AG08396 (cell line): ENCODE measurements at places on chromosomes 12 and 14.

DNA sequence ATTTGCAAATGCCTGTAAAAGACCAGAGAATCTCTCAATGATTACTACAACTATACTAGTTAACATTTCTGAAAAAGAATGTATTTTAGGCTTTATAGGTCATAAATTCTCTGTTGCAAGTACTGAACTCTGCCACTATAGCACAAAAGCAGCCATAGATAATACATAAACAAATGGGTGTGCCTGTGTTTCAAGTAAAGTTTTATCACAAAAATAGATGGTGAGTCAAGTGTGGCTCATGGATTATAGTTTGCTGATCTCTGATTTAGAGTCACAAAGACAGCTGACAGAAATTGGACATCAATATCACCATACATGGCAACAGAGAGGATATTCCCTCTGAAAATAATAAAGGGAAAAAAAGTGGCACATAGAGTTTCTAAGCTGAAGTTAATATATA lies 68.1 kb downstream of the FSCB start:
- no peak for DNase-seq

- peak; percentile 69 for DNase-seq
These were observed 687 bp downstream of the RAB35 start for GRCh38 chr12:120115692-120116440.

- no peak for DNase-seq
These were observed 65.2 kb downstream of the PAPOLA start for GRCh38 chr14:96567289-96567899.

GRCh38 chr12:114328292-114328691 lies 77.7 kb downstream of the TBX5 start:
- no peak for DNase-seq

- peak; percentile 84 for DNase-seq
These were observed 4.4 kb downstream of the TNS2 start for GRCh38 chr12:53054112-53054878.

- DNase-seq, result no peak
These were observed 25.8 kb downstream of the ERG28 start for GRCh38 chr14:75634848-75635247.

DNA sequence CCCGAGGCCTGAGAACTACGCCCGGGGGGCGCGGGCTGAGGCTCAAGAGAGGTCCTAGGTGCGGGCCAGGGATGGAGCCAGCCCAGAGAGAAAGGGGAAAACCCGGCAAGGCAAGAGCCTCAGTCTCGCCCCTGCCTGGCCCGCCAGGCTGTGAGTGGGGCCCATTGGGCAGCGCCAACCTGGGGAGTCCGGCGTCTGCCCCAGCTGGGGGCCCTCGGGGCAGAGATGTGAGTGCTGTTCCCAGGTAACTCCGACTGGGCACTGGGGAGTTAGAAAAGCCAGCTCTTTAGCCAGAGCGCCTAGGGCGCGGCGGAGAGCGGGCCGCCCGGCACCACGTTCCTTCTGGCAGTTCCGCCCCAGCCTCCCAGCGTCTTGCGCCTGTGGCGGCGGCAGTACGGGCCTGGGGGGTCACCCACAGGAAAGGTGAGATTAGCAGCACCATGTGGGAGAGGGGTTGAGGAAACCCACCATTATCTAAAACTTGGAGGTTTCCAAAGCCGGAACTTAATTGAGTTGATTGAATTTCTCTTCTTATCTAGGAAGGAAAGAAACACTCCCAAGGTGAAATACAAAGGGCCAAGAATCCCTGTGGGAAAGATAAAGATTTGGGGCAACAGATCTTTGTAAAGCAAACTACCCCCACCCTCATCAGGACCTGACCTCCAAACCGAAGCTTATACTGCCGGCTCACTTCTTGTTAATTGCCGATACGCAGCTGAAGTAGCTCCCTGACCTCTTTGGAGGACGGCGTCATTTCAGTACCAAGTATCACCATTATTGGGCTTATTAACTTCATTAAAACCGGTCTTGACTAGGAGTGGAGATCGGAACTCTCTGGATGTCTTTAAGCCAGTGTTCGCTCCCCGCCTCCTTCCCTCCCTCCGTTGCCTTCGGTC lies 11.6 kb downstream of the OTX2 start:
- no peak for DNase-seq

- DNase-seq, result peak; percentile 31
These were observed 1.4 kb upstream of the SUDS3 start for GRCh38 chr12:118374909-118375308.

DNA sequence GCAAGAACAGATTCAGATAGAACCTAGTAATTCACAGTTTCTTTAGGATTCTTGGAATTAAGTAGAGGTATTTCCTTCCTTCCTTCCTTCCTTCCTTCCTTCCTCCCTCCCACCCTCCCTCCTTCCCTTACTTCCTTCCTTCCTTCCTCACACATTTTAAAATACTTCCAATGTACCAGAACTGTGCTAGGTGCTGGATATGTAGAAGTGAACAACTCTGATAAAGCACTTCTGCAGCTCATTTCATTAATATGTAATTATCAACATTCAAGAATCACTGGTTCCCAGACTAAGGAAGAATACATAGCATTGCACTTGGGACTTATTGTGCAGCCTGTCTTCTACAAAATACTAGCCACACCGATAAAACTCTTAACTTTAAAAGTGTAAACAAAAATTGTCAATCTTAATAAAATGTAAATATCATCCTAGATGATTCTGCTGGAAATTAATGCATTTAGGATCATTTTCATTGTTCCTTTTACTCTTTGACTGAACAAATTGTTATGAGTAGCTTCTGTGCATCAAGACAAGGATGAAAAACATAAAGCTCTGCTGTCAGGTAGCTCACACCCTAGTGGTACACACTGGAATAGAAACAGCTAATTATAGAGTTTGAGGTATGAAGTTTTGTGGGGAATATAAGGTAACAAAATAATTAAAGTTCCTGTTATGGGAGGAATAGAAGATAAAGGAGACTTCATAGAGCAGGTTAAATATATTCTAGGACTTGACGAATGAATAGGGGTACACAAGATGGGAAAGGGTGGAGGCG lies 99.9 kb upstream of the MYF6 start:
- DNase-seq, result no peak

DNA sequence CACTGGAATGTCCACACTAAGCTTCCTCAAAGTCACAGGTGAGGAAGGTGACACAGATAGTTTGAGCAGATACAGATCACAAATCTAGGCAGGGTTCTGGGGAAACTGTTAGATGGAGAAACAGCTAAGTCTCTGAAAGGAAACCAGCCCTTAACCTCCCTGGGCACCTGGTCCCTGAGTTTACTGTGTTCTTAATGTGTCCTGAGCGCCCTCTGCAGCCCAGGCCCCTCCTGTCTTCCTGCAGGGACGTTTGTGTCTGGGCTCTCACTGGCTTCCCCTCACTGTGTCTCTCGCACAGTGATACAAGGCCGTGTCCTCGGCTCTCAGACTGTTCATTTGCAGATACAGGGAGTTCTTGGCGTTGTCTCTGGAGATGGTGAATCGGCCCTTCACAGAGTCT lies 684.3 kb downstream of the TMEM121 start:
- DNase-seq, result no peak

DNA sequence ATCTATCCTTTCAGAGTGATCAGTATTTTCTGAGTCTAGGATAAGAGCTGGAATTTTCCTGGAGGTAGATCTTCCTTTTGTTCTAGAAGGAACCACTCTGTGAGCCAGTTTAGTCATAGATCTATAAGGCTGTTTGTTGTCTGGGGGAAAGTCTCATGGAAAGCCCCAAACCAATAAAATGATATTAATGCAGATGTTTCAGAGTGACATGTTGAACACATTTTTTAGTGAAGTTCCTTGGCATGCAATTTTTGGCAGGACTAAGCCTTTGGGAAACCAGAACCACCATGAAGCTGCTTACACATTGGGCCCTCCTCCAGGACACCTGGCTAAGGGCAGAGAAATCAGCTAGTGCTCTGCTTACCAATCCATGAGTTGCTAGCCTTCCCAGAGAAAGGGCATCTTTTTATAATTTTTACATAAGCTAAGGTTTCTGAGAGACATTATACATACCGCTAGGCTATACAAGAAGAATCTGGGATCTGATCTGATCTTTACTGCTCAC lies 101.5 kb upstream of the PCED1B start:
- no peak for DNase-seq

GRCh38 chr12:122081697-122082221 lies 3.2 kb downstream of the MLXIP start:
- DNase-seq, result no peak

DNA sequence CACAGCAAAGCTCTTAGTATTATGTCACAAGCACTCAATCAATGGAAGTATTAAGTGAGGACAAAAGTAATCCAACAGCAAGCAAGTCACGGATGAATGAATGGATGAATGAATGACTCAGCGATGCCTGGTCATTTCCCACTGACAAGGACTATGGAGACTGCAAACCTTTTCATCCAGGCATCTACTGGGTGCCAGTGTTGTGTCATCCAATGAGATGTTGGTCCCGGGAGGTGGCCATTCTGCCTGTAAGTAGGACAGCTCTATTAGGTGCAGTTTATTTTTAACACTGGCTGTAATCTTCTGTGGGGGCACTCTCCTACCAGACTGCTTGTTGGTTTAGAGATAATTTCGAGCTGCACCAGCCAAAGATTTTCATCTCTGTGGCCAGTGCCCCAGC lies 39.4 kb downstream of the STAB2 start:
- no peak for DNase-seq

GRCh38 chr12:2580821-2581220 lies 213.9 kb upstream of the FKBP4 start:
- peak; percentile 87 for DNase-seq

- DNase-seq, result no peak
These were observed 34.6 kb downstream of the MTHFD1 start for GRCh38 chr14:64422756-64423155.

DNA sequence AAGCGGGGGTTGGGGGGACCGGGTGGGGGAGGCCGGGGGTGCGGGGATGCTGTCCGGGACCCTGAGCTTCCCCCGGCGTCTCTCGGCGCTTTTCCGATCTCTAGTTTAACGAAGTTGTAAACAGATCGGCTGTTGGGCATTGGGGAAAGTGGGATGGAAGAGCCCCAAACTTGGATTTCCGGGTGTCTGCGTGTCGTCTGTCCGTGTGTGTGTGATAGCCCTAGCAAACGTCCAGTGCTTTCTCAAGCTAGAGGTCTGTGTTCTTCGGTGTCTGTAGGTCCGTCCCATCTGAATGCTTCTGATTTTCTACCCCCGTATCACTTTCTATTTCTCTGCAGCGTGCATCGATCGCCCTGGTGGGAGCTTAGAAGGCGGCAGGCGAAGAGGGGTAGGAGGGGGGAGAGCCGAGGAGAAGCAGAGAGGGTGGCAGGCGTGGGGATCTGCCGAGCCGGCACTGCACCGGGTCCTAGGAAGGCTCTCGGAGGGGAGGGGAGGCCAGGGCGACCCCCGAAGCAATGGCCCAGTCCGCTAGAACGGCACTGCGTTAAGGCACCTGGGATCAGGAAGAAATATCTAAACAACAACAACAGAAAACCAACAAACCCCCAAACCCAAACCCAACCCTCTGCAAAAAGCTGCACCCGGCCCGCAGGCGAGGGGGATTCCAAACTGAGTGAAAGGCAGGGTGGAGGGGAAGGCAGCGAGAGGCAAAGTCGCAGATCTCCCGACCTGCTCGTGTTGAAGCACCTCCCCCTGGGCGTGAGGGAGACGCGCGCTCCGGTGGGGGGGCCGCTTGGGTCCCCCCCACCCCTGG lies 1.0 kb downstream of the KCNA1 start:
- DNase-seq, result peak; percentile 32

- DNase-seq, result no peak
These were observed 314.8 kb downstream of the SNAPC1 start for GRCh38 chr14:62076825-62077605.

DNA sequence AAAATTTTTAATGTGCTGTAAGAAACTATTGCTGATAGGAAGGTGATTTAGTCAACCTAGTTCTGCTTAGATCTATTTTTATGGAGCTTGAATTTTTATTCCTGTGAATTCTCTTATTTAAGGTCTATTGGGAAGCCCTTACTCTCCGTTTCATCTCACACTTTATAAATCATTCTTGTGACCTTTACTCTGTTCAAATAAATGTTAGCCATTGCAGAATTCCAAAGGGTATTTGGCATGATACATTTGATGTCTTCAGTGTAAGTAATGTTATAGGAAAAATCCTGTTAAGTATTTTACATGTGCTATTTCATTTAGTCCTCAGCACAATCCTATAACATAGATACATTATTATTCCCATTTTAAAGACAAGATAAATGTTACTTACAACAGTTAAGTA lies 12.5 kb downstream of the PTPRQ start:
- no peak for DNase-seq

DNA sequence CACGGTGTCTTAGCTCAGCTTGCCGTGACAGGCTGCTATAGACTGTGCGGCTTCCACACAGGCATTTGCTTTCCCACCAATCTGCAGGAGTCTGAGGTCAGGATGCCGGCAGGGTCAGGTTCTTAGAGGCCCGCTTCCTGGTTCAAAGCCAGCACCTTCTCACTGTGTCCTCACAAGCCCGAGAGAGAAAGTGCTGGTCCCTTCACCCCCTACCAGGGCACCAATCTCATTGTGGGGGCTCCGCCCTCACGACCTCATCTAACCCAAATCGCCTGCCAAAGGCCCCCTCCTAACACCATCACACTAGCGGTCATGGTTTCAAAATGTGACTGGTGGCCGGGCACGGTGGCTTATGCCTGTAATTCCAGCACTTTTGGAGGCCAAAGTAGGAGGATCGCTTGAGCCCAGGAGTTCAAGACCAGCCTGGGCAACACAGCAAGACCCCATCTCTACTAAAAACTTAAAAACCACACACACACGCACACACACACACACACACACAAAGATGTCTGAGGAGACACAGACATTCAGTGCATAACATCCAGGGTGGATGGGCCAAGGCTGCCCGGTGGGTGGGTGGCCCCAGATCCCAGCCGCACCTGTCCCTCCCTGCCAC lies 26.8 kb downstream of the MMP17 start:
- no peak for DNase-seq

- no peak for DNase-seq
These were observed 440.3 kb upstream of the RGS6 start for GRCh38 chr14:71491931-71492330.

GRCh38 chr12:109611223-109611622 lies 37.6 kb downstream of the MVK start:
- DNase-seq, result no peak

- no peak for DNase-seq
These were observed 12.9 kb downstream of the MMP14 start for GRCh38 chr14:22849212-22849819.

- no peak for DNase-seq
These were observed 12.3 kb downstream of the KDM2B start for GRCh38 chr12:121568518-121568917.

- no peak for DNase-seq
These were observed 13.2 kb downstream of the EIF2S1 start for GRCh38 chr14:67373347-67373746.

GRCh38 chr14:99125113-99125512 lies 146.9 kb downstream of the BCL11B start:
- DNase-seq, result no peak

GRCh38 chr12:67459173-67459572 lies 189.4 kb upstream of the DYRK2 start:
- DNase-seq, result no peak

DNA sequence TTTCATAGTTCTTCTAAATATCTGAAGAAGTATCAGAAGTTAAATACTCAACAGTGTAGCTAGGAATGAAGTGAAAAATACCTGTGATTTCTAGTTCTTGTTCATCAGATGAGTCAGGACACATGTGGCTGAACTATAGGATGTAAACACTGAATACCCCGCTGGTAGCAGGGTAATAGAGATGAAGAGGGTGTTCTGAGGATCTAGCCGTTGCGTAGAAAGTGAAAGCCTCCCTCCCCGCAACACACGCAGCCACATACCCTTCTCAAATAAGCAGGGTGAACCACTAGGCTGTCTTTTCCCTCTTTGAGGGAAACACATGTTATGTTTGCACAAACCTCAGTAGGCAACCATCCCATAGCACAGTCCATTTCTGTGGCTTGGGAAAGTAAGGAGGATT lies 16.4 kb upstream of the RNASE12 start:
- DNase-seq, result no peak
